Cerebellar nuclear complex (tissue), 1 donor: ENCODE measurements at places on chromosomes 4 and X.

- DNase-seq = no peak
Observed at GRCh38 chrX:130261296-130261893, 7.3 kb downstream of the ZNF280C start.

DNA sequence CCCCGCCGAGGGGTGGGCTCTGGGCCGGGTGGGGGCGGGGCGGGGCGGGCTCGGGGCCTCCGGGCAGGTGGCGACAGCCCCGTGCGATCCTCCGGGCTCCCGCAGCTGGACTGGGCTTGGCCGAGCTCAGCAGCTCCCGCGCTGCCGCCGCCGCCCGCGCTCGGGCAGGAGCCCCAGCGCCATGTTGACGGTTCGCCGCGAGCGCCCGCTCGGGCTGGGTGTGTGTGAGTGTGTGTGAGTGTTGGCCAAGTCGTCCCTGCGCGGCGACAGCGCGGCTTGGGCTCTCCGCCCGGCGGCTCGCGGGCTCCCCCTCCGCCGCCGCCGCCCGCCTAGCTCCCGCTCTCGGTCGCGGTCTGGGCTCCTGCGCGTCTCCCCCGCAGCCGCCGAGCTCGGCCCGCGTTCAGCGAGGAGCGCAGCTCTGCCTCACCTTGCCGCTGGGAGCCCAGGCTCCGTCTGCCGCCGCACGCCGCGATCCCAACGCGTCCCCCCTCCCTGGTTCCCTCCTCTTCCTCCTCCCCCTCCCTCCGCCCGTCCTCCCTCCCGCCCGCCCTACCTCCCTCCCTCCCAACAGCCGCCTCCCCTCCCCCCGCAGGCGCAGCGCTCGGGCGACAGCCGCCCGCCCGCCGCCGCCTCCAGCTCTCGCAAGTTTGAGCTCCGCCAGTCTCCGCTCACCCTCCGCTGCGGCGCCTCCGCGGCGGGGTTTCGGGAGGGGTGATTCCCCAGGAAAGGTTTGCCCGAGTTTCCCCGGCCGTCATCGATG lies at the start of gene BCOR:
Gene BCOR, minus strand, starts transcription at position 455 of the 760 bp plus-strand sequence. CDS start 20,029 bp downstream, outside the sequence.
- no peak for DNase-seq

GRCh38 chr4:6495296-6495590 lies 22.8 kb upstream of the PPP2R2C start:
- DNase-seq = no peak

GRCh38 chr4:122003335-122003734 lies 51.5 kb upstream of the TRPC3 start:
- no peak for DNase-seq

GRCh38 chrX:96563646-96564045 lies 121.0 kb upstream of the DIAPH2 start:
- no peak for DNase-seq

GRCh38 chr4:173345648-173346047 lies 11.5 kb upstream of the HMGB2 start:
- no peak for DNase-seq

DNA sequence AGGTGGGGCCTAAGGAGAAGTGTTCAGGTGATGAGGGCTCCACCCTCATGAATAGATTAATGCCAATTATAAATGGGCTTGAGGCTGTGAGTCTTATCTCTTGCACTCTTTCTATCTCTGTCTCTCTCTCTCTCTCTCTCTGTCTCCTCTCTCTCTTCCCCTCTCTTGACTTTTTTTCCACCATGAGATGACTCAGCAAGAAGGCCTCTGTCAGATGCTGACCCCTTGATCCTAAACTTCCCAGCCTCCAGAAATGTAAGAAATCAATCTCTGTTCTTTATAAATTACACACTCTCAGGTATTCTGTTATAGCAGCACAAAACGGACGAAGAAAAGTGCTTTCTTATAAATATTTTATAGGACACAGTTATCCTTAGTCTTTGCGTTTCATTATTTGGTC lies 184.9 kb upstream of the PCDH7 start:
- no peak for DNase-seq

- DNase-seq = no peak
Observed at GRCh38 chr4:178351185-178351584, 908.9 kb upstream of the AGA start.

DNA sequence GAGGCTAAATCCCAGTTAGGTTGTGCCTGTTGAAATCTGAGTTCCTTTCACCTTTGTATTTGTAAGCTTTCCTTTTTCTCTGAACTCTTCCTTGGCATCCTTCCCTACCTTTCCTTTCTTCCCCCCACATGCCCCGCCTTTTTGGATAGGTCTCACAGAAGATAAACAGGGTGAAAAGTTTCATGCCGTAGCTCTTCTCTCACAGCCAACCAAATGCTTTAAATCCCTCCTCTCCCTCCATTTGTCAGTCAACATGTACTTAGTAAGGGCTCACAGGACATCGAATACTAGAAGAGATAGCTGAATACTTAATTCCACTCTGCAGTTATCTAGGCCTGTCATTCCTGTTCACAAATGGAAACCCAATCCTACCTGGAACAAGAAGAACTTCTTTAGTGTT lies 107.1 kb upstream of the BMPR1B start:
- no peak for DNase-seq

DNA sequence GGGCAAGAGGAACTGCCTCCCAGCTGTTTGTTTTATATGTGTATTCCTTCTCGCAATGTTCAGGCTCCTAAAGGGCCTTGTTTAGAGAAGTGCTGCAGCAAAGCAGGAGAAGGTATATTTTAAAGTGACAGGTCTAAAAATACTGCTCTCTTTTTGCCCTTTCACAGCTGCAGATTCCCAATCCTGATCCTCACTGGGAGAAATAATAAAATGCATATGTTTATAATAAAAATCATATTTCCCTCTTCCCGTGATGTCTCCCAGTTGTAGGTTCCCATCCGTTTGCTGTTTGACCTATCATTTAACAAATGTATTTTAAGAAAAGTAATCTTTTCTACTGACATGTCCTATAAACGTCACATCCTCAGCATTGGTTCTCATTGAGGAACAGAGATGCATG lies 62.7 kb upstream of the GPC4 start:
- no peak for DNase-seq

GRCh38 chr4:56668267-56668666 lies 12.8 kb downstream of the HOPX start:
- DNase-seq = no peak

GRCh38 chr4:21203416-21203815 lies 503.2 kb downstream of the PACRGL start:
- no peak for DNase-seq

GRCh38 chr4:36320117-36320896 lies 38.9 kb downstream of the DTHD1 start:
- no peak for DNase-seq

DNA sequence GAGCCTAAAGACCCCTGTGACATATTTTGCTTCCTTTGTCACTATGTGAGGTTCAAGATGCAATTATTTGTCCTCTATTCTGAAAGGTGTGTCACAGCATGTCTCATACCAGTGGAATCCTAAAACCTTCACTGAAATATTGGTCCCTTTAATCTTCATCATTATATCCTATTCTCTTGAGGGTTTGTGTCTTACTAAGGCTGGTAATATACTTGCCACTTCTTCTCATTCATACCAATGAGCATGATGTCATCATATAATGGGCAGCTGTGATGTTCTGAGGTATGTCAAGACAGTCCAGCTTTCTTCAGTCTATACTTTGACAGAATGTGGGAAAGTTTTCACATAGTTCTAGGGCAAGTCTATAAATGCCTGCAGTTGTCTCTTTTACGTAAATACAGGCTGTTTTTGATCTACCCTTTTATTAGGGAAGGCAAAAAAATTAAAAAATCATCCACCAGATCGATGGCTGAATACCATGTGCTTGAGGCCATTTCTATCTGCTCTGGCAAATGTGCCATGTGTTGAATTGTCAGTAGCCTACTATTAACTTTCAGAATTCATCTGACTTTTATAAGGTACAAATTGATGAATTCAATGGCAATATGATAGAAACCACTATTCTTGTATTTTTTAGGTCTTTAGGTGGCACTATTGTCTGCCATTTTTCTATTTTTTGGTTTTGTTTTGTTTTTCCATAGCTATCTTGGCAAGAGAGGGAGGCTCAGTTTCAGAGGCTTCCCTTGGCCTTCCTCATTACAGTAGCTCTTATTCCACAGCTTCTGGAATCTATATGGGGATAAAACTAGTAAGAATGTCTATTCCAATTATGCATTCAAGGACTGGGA lies 209.0 kb downstream of the PPARGC1A start:
- no peak for DNase-seq

- DNase-seq = no peak
Observed at GRCh38 chrX:103716962-103717361, 6.3 kb downstream of the TMEM31 start.

GRCh38 chr4:142350871-142351270 lies 495.2 kb downstream of the INPP4B start:
- no peak for DNase-seq

DNA sequence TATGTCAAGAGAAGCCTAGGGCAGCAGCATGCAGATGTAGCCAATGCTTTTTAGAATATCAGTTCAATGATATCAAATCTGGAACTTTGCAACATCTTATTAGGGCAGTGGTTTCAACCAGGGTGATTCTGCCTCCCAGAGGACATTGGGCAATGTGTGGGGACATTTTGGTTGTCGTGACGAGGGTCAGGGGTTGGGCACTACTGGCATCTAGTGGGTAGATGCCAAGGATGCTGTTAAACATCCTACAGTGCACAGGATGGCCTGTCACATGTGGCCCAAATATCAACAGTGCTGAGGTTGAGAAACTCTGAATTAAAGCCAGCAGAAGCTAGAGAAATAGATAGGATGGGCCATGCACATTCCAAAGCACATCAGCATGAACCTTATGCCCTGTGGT lies 152.3 kb downstream of the AMELX start:
- no peak for DNase-seq

GRCh38 chr4:26692014-26692726 lies 108.3 kb downstream of the TBC1D19 start:
- DNase-seq = no peak

DNA sequence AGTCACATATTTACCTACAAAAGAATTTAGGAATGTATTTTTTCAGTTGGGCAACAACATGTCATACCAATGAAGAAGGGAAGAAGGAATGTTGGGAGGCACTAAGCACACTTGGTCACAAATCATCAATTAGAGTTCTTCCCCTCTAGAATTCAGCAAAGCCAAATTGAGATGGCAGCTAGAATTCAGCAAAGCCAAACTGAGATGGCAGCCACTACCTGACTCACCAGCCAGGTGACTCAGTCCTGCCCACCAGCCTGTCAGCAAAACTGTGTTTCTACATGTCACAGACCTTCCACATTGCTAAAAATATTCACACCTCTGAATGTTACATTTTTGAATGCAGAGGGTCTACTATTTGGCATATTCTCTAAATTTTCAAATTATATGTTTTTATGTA lies 63.2 kb upstream of the NOCT start:
- DNase-seq = no peak

- no peak for DNase-seq
Observed at GRCh38 chr4:82372517-82373485, 990 bp downstream of the HNRNPD start.

- DNase-seq = no peak
Observed at GRCh38 chr4:38279077-38279476, 318.9 kb downstream of the PTTG2 start.

- no peak for DNase-seq
Observed at GRCh38 chr4:31715302-31715701, 995.1 kb downstream of the PCDH7 start.

DNA sequence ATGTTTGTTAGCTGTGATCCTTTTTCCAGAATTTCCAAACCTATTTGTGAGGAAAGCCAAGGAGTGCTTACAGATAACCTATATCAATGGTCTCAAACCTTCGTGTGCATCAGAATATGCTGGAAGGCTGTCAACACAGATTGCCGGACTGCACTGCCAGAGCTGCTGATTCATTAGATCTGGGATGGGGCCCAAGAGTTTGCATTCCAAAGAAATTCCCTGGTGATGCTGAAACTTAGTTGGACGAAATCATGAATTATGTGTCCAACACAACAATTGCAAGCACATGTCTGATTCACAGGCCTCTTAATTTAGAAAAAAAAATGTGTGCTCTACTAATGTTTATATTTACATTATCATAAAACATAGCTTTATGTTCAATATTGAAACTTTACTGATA lies 544.0 kb upstream of the AMOT start:
- no peak for DNase-seq

DNA sequence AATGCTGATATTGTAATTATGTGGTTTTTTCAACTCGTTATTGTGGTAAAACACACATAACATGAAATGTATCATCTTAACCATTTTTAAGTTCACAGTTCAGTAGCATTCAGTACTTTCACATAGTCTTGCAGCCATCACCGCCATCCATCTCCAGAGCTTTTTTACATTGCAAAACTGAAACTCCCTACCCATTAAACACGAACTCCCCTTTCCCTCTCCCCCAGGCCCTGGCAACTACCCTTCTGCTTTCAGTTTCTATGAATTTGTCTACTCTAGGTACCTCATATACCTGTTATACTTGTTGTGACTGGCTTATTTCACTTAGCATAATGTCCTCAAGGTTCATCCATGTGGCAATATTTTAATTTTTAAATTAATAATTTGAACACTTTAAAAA lies 380.6 kb downstream of the MAPK10 start:
- DNase-seq = no peak

DNA sequence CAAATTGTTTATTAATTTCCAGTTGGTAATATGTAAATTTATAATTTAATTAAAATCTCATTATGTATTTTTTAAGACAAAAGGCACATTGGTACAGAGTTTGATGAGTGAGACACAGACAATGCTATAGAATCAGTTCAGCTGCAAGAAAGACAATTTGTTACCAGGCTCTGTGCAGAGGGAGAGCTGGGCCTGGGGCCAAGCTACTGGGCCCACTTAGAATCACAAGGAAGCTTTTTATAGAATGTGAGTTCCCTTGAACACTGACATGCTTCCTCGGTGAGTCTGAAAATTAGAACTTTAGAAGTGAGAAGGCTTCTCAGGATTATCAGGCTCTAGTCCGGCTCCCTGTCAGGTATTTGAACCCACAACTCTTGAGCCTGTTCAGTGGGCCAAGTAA lies 129.0 kb downstream of the AFF2 start:
- no peak for DNase-seq

DNA sequence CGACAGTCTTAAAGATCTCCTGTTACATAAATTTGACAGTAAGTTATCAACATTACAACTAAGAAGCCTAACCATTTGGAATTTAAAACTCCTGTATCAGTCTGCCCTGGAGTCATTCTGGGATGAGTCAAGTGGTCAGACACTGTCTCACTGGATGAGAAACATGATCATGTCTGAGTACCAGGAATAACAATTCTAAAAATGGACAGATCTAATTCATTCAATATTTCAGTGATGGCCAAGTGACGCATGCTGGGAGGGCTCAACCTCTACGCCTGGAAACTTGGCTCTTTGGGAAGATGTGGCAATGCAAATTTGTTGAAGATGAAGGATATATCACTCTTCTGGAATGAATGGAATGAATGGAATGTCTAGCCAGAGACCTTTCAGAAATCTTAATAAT lies 1427.2 kb downstream of the STIM2 start:
- no peak for DNase-seq

GRCh38 chrX:130165181-130165702 lies 399 bp downstream of the AIFM1 start:
- no peak for DNase-seq
